Tibial nerve (tissue), 4 donors: ENCODE measurements at places on chromosomes 12 and 14.

- no peak for DNase-seq
Measured at GRCh38 chr14:36996133-36996856, 176.1 kb downstream of the SLC25A21 start.

GRCh38 chr12:10737249-10737648 is 14.1 kb upstream of the YBX3 start:
- no peak for DNase-seq

GRCh38 chr12:70244409-70244808 is 1.2 kb downstream of the CNOT2 start:
- no peak for DNase-seq

DNA sequence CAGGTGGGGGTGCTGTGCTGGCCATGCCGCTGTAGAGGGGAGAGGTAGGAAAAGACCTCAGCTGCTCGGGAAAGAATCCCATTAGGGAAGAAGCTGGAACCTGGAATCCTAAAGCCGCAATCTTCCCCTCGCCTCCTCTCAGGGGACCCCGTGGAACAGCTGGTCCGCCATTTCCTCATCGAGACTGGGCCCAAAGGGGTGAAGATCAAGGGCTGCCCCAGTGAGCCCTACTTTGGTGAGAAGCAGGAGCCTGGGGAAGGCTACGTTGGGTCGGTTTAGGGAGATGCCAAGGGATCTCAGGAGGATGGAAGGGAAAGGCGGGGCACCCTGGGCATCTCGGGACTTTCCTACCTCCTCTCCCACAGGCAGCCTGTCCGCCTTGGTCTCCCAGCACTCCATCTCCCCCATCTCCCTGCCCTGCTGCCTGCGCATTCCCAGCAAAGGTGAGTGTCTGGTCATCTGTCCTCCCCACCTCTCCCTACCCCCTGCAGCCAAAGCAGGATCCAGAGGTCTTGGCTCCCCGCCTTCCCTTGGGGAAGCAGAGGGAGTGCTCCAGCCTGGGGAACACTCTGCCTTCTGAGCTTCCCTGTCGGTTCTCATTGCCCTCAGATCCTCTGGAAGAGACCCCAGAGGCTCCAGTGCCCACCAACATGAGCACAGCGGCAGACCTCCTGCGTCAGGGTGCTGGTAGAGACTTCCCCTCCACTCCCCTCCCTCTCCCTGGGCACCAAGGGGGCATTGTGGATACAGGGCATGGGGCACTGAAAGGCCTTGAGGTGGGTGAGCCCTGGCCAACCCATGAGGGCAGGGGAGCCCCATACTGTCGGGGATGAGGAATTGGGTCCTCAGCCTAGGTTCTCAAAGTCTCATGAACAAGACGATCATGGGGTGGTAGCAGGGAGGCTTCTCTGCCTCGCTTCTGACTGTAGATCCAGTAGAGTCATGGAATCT is 12.4 kb downstream of the TNS2 start:
- peak; percentile 14 for DNase-seq

DNA sequence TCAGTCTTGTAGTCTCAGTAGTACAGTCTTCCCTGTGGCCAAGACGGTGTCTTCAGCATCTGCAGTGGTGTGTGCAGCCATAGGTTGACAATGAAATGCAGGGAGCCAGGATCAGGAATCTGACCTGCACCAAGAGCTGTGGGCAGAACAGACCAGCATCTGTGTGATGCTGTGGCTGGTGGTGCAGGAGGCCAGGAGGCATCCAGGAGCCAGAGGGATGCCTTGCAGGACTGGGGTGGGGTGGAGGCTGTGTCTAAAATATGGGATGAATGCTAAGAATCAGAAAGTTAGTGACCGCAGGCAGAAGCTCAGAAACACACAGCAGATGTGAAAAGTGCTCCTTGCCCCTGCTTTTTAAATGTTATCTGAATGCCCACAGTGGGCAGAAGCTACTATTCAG is 209.7 kb downstream of the CACNA1C start:
- no peak for DNase-seq

- DNase-seq: no peak
Measured at GRCh38 chr12:18932715-18933114, 194.8 kb downstream of the CAPZA3 start.

GRCh38 chr12:73867147-73867546 is 670.5 kb upstream of the ATXN7L3B start:
- DNase-seq: no peak

DNA sequence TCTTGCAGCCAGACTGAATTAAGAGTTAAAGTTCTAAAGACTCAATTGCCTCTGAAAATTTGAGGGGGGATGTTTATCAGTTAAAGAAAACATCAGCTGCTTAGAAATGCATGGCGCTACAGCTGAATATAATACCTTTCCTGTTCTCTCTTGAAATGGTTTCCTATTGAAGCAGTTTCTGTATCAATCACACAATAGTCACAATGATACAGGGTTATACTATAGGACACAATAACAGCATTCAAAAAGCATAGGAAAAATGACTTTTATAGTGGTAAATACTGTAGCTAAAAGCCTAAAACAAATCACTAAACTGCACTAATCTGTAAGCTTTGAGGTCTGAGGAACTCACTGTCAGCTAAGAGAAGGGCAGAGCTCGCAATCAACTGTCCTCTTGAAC is 15.2 kb downstream of the MDGA2 start:
- no peak for DNase-seq

GRCh38 chr12:968545-968944 is 19.1 kb upstream of the RAD52 start:
- DNase-seq: no peak

DNA sequence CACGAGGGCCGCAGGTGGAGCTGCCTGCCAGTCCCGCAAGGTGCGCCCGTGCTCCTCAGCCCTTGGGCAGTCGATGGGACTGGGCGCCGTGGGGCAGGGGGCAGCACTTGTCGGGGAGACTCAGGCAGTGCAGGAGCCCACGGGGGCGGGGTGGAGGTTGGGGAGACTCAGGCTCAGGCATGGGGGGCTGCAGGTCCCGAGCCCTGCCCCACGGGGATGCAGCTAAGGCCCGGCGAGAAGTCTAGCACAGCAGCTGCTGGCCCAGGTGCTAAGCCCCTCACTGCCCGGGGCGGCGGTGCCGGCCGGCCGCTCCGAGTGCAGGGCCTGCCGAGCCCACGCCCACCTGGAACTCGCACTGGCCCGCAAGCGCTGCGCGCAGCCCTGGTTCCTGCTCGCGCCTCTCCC is 39.2 kb upstream of the P2RX7 start:
- DNase-seq: no peak
